ENCODE measurements at places on chromosomes 7 and 10.

DNA sequence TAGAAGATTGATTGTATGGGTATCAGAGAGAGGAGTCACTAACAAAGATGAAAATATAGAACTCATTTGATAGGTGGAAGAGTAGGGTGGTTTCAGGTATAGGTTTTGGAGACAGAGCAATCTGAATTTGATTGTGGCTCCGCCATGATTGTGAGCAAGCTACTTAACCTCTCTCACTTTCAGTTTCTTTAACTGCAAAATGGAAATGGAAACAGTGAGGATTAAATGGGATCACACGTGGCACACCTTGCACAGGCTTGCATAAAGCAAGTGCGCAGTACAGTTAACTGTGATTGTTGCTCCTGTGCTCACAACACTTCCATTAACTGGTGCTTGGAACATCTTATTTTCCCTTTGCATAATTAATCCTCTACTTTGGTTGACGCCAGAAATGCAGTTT is 54.9 kb downstream of the ATXN7L1 start:
- DNase-seq: no peak

DNA sequence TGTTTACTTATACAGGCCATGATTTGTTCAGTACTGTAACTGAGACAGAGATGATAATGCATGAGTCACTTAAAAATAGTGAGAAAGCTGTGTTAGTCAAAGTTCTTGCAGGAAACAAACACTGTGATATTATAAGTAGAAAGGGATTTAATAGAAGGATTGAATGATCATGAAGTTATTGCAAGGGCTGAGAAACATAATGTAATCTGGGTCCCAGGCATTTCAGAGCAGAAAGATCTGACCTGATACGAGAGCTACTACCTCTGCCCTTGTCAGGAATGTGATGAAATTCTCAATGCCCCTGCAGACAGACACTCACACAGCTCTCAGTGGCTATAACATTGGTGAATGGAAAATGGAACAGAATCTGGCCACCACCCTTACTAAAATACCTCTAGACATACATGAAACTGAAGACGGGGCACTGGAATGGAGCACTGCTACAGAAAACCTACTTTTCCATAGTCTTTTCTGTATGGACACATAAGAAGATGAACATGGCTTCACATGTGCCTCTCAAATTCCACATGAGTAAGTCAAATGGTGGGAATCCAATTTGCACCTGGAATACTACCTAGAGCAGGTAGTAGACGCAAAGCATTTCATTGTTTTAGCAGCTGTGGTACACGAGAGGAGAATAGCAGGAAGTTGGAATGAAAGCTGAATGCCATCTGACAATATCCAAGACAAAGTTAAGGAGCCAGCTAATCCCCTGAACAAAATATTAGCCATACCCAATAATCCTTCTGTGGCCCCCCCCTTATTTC is 19.1 kb upstream of the VWDE start:
- DNase-seq: no peak

GRCh38 chr10:123391275-123392028 is 237.2 kb downstream of the BUB3 start:
- DNase-seq: no peak

- no peak for DNase-seq
These were observed 208.8 kb downstream of the HIBADH start for GRCh38 chr7:27453702-27454405.

- no peak for DNase-seq
These were observed 273.2 kb downstream of the ELFN1 start for GRCh38 chr7:1943326-1943725.

GRCh38 chr7:49703881-49704280 is 69.6 kb upstream of the VWC2 start:
- no peak for DNase-seq

DNA sequence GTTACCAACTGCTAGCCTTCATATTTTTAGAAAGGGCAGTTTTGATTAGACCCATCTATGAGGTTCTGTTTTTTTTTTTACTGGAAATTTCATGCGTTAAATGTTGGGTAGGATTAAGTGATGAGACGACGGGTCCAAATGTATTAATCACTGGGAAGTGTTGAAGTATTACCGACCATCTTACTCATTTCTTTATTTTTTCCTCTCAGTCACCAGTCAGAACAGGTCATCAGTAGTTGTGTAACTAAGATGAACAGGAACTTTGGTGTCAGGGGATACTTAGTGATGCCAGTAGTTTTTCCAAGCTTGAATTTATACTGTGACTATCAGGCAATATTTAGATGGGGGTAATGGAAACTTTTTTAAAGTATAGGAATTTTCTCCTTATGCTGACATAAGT is 14.2 kb downstream of the TFAM start:
- no peak for DNase-seq

DNA sequence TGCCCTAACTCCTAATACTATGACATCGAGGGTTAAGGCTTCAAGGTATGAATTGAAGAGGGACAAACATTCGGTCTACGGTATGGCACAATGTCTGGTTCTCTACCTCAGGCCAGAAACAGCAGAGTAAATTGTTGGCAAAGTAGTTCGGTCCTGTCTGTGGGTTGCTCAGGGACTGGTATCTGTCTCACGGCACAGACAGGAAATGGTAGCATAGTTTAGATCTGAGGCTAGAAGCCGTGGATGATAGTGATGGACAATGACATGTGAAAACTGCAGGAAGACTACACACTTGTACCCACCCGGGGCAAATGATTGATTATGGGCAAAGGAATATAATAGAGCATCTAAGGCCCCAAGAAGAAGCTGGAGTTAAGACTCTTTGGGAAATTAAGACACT is 106.2 kb downstream of the TWIST1 start:
- no peak for DNase-seq

DNA sequence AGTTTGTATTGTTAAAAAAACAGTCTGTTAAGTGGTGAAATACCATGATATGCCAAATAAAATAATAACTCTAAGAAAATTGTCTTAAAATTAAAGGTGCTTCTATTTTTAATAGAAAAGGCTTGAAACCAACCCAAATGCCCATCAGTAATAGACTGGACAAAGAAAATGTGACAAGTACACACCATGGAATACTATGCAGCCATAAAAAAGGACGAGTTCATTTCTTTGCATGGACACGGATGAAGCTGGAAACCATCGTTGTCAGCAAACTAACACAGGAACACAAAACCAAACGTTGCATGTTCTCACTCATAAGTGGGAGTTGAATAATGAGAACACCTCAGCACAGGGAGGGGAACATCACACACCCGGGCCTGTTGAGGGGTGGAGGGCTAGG is 7.1 kb downstream of the CNTNAP2 start:
- DNase-seq: no peak

- DNase-seq: no peak
These were observed 3.4 kb downstream of the PDAP1 start for GRCh38 chr7:99404977-99405320.

- DNase-seq: no peak
These were observed 10.7 kb downstream of the ATOH7 start for GRCh38 chr10:68221196-68221595.

- no peak for DNase-seq
These were observed 410.8 kb downstream of the MDFIC start for GRCh38 chr7:115332691-115333090.

DNA sequence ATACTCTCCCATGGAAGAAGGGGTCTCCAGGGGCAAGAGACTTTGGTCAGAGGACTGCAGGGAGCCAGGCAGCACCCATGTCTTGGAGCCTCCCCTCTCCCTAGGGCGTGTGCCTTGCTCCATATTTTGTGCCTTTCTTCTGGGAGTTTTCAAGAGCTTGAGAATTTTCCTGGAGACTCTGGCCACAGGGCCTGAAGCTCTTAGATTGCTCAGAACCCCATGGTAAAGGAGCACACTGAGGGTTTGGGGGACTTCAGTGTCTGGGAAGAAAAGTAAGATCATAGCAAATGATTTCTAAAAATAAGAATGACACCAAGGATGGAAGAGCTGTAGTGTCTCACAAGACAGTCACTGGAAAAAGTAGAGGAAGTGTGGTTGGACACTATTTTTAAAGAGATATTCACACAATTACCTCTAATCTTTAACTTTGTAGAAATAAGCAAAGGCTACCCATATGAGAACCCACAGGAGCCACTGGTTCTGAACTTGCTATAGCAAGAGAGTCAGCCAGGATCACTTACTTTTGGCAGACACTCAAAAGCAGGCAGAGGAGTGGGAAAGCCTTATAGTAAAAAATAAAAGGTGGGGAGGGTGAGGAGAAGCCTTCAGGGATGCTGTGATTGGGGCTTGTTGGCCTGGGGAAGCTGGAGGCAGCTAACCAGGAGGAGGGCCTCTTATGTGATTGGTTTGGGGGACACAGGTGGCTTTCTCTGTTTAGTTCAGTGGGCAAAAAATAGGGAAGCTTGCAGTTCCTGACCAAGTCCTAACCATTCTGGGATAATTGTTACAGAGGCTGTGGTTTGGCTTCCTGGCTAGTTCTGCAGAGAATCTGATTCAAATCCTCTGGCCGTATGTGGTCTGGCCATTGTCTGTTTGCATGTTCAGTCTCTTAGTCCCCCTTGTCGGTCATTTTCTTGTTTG is 5.1 kb upstream of the CSGALNACT2 start:
- no peak for DNase-seq

DNA sequence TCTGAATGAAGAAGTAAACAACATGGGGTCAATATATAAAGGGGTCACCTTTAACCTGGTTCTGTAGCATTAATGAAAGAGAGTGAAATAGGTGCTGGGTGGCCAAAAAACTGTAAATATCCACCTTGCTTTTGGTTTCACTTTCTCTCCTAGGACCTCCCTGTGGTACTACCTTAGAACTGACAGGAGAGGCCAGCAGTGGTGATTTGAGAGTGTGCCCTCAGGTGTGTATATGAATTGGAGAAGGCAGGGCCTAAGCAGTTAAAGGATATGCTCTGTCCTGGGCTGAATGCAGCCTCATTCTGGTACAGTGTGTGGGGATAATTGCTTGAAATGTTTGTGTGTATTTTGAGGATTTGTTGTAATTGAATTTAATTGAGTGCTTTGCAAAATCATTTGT is 62.0 kb downstream of the BBS9 start:
- DNase-seq: no peak

GRCh38 chr10:105742184-105742583 is 1101.1 kb downstream of the SORCS3 start:
- no peak for DNase-seq

GRCh38 chr7:373818-374705 is 84.1 kb downstream of the FOXL3 start:
- no peak for DNase-seq

- no peak for DNase-seq
These were observed 28.3 kb upstream of the MSMB start for GRCh38 chr10:46074196-46074946.

DNA sequence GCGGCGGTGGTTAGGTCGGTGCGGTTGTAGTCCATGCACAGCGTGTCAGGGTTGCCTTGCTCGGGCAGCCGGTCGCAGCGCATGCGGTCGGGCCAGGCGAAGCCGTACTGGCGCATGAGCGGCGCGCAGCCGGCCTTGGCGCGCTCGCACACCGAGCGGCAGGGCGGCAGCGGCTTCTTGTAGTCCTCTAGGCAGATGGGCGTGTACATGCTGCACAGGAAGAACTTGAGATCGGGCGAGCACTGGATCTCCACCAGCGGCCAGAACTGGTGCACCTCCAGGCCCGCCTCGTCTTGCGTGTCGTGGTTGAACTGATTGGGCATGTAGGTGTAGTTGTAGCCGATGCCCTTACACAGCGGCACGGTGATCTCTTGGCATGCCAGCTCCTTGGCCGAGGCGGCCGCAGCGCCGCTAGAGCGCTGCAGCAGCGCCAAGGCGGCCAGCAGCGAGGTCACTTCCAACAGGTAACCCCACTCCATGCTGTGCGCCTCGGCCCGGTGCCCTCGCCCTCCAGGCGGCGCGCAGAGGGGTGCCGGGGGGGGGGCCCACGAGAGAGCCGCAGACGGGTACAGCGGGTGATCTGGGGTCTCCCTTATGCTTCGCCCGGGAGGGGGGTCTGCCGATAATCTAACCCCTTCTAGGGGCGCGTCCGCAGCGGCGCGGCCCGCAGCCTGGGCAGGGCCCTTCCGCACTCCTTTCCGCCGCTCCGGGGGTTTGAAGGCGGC is 983 bp downstream of the FZD8 start:
- no peak for DNase-seq
